ENCODE measurements at places on chromosomes 3 and 15.

DNA sequence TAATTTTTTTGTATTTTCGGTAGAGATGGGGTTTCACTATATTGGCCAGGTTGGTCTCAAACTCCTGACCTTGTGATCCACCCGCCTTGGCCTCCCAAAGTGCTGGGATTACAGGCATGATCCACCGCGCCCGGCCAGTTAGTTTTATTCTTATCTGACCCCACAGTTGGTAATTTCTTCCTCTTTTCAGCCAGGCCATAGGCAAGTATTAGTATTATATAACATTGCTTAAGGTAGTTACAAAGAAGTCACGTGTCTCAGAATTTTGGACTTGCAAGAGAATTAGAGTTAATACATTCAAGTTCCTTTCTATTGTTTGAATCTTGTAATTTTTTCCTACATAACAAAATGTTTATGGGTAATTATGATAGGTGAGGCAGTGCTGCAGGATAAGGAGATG, 334.8 kb downstream of the LPP start:
- no peak for DNase-seq

DNA sequence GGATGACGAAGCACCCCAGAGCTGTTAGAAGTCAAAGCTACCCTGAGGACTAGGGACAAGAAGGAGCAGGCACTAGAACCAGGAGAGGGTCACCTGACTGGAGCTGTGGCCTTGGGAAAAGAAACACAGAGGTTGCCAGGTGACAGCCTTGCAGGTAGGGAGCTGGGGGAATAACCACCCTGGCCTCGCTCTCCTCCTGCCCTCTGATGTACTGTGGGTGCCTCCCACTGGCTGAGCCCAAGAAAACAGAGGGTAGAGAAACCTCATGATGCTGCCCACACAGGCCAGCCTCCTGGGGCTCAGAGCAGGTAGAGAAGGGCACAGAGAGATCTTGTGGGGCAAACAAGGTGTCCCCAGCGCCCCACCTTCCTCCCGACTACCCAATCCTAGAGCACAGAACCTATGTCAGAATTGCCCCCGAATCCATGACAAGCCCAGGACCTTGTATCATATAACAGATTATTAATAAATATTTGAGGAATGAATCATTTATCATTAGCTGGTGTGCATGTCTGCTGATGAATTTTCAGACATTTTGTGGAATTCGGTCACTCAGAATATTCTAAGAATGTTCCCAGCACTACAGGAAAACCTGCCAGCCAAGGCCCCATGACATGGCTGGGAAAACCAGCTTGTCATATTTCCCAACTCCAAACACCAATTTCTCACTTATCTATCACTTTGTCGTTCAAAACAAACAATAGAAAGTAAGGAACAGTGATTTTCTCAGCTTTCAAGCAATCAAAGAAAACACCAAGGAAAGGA, 59.8 kb upstream of the MEX3B start:
- DNase-seq, result no peak

GRCh38 chr3:46138581-46138980, 69.5 kb downstream of the CCR1 start:
- DNase-seq, result no peak

DNA sequence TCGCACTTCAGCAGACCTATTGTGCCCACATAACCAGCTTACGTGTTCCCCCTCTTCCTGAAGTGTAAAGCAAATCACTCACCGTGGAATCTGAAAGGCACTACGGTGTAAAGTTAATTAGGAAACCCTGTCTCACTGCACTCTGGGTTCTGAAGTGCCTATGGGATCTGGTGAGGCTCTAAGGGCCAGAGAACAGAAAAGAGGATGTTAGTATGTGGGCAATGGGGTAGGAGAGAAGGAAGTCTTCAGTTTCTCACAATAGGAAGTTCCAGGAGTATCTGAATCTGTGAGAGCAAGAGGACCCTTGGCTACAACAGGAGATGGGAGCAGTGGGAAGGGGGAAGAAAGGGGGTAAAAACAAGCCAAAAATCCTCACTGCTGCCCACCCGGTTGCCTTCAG, 71.4 kb downstream of the ITGB5 start:
- DNase-seq, result no peak

GRCh38 chr3:52090933-52091468, 34.6 kb upstream of the DUSP7 start:
- DNase-seq, result no peak

GRCh38 chr3:184472723-184473428, 88.7 kb upstream of the EPHB3 start:
- DNase-seq, result no peak

GRCh38 chr3:174439331-174440252, 419.5 kb upstream of the NAALADL2 start:
- DNase-seq, result no peak

GRCh38 chr3:178152031-178152806, 384.0 kb upstream of the KCNMB2 start:
- no peak for DNase-seq

DNA sequence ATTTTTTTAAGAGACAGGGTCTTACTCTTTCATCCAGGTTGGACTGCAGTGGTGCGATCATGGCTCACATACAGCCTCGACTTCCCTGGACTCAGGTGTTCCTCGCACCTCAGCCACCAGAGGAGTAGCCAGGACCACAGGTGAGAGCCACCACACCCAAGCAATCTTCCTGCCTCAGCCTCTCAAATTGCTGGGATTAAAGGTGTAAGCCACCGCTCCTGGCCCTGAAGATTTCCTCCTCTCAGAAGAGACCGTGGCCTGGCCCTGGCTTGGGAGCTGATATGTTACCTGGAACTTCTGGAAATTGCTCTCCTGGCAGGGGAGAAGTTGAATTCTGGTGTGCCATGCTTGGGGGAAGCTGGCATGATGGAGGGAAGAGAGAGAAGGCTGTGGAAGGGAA, 36.2 kb downstream of the PPCDC start:
- DNase-seq, result no peak

DNA sequence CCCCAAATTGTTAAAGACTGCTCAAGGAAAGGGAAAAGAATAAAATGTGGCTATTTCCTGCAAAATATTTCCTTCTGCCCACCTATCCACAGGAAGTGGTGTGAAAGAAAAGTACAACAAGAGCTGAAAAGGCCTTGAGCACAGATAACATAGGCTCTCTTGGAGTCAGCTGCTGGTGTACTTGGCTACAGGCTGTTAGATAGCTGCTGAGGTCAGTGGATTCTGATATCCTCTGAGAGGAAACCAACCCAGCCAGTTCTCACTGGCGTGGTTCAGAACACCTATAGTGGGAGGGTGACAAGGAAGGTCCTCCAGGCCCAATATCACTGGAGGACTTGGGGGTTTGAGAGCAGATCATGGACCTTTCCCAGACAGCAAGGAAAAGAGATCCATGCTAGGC, 124.4 kb upstream of the GAP43 start:
- no peak for DNase-seq

DNA sequence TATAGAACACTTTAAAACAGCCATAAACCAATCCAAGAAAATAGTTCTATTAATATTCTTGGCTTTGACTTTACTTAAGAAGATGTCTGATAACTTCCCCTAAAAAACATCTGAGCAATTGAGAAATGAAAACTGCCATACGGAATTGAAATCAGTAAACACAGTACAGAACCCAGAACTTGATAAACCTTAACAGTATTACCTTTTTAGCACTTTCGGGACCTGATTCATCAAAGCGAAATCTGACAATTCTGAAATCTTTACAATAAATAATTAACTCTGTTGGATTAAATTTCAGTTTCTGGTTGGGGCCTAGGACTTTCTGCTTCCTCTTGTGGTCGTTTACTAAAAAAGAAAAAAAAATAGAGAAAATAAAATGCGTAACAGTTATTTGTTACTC, 17.3 kb downstream of the MTMR10 start:
- no peak for DNase-seq

DNA sequence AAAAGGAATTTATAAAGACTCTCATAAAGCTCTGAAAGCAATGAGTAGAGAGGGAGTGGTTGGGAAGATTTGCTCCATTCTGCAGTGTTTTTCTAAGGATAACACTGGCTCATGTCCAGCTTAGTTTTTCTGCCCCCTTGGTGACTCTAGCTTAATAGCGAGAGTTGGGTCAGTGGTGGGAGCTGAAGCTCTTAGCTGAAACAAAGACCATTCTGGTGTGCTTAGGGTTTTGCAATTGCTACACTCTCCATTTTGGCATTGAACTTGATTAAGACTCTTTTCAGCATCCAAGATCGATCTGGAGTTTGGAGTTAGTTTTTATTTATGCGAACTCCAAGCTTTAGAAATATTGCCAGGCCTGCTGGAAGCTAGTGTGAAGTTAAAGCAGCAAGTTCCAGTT, 98.0 kb downstream of the ATG7 start:
- DNase-seq, result no peak

DNA sequence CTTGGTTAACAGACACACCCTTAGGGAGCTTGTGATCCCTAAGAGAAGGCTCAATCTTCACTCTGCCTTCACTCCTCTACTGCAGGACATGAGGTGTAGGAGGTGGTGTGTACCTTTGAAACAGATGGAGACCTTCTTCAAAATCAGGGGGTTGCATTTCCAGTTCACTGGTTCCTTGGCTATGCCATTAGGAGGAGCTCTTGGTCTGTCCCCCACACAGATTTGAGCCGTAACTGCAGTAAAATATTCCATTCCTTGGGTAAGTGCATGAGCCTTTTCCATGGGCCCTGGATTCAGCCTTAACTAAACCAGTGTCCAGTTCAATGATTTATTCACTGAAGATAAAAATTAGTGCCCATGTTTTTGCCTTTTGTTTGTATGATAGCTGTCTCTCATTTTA, 144.6 kb downstream of the MCTP2 start:
- no peak for DNase-seq

DNA sequence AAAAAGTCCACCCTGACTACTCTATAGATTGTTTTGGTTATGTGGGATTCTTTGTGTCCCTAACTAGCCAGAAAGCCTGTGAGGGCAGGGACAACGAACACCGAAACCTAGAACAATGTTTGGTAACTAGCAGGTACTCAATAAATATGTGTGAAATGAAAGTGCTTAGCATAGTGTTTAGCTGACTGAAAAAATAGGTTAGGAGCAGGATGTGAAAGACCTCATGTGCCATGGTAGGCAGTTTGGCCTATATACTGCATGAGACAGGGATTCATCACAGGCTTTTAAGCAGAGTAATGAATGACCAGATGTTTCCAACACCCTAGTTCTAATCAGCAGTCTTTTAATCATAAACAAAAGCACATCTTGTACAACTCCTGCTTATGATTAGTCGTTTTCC, 64.2 kb downstream of the MYO5A start:
- DNase-seq, result no peak

GRCh38 chr15:62403164-62403809, 238.2 kb upstream of the C2CD4B start:
- DNase-seq, result no peak

DNA sequence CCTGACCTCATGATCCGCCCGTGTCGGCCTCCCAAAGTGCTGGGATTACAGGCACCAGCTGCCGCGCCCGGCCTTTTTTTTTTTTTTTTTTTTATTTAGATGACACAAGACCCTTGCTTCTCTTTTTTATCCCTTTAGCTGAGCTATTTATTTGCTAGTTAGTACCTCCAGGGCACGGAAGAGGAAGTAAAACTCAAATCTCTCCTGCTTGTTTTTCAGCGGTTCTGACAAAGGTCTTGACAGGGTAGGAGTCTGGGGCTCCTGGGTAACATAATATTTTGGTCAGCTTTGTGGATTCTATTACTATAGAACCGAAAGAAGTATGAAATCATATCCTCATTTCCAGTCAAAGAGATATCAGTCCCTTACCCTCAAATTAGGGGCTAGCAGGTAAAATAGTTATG, 44.0 kb upstream of the ETV5 start:
- no peak for DNase-seq

DNA sequence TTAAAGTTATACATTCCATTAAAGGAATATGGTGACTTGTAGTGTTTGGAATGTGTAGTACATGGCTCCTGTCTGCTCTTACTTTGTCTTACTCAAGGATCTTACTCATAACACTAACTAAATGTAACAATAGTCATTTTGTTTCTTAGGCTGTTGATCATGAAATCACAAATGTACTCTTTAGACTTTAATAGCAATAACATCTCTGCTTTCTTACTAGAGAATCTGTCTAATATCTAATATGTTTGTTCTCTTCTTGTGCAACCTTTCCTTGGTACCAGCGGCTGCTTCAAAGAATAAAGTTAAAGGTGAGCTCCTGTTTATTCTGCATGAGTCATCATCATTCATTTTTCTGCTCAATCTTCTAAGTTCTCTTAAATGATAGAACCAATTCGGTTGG, 767.5 kb downstream of the CADM2 start:
- DNase-seq, result no peak

DNA sequence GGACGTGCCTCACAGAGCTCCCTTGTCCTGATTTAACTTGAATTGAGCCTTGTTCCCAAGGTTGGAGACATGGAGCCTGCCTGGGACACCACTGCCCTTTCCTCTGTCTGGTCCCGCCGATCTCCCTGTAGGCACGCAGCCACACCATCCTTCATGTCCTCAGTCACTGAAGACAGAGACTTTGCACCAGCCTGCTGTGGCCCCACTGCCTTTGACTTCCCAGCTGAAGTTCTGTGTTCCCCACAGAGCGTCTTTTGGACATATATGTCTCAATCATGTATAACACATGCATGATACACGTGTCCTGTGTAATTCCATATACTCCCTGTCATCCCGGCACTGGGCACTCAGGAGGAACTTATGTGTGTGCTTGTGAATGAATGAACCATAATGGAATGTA, 23.6 kb downstream of the GABRA5 start:
- no peak for DNase-seq

DNA sequence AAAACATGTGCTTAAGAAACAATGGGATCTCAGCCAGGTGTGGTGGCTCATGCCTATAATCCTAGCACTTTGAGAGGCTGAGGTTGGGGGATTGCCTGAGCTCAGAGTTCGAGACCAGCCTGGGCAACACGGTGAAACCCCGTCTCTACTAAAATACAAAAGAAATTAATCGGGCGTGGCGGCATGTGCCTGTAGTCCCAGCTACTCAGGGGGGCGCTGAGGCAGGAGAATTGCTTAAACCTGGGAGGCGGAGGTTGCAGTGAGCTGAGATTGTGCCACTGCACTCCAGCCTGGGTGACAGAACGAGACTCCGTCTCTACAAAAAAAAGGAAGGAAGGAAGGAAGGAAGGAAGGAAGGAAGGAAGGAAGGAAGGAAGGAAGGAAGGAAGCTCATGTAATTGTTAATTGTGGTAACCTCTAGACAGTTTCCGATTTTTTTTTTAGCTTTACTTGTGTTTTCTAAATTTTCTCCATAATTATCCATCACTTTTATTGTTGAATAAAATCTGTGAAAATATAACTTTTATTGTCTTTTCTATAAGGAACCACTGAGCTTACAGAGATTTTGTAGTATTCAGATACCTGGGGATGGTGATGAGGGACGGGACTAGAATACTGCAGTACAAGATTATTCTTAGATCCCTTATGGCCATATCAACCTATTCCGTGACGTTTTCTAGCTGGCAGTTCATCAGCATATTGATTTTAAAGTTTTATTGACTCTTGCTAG, 506.9 kb downstream of the NR2F2 start:
- no peak for DNase-seq

- DNase-seq, result no peak
Observed at GRCh38 chr3:97825101-97825500, 3.3 kb downstream of the CRYBG3 start.

GRCh38 chr3:148079370-148079769, 618.3 kb upstream of the AGTR1 start:
- no peak for DNase-seq

Measured in left renal pelvis (tissue), 4 donors.